ENCODE measurements at places on chromosomes 11 and 22. TPM values are rescaled to one million over a fixed set of nuclear protein-coding genes. Genes with fewer than 3 reads are reported as not detected.

Gene TYR
- not detected for total RNA-seq

Gene OR52K2
- not detected for total RNA-seq

Gene RASD2
- 1.6 TPM for total RNA-seq

Gene SCARF2
- 24.3 TPM for total RNA-seq

Gene IFITM1
- total RNA-seq: 1,883 TPM

Gene IL18
- 0.64 TPM for total RNA-seq

Gene KIRREL3
- total RNA-seq: 9.8 TPM

Gene LZTR1
- 13.0 TPM for total RNA-seq

Gene ELF5
- total RNA-seq: 0.30 TPM

Gene OR51B4
- total RNA-seq: not detected

Gene BIK
- 1.1 TPM for total RNA-seq

Gene CEP126
- total RNA-seq: 0.86 TPM

Gene DBX1
- not detected for total RNA-seq

Gene CDC45
- 32.2 TPM for total RNA-seq

Gene SERPING1
- 17.0 TPM for total RNA-seq

Gene VWA5A
- total RNA-seq: 4.3 TPM

Gene RBM14
- 53.4 TPM for total RNA-seq

Gene AASDHPPT
- 58.6 TPM for total RNA-seq

Gene SPON1
- 0.05 TPM for total RNA-seq

Gene OR52H1
- total RNA-seq: not detected

Gene LRP5
- total RNA-seq: 19.7 TPM

Gene CNTF
- 0.17 TPM for total RNA-seq

Gene PAMR1
- not detected for total RNA-seq

Gene IFITM10
- total RNA-seq: 2.7 TPM

Gene LMO2
- total RNA-seq: 0.84 TPM

Gene KCNJ11
- not detected for total RNA-seq

Gene GPR137
- 39.5 TPM for total RNA-seq

Gene AGBL2
- 1.2 TPM for total RNA-seq

Gene VWCE
- total RNA-seq: not detected

Gene PRG3
- total RNA-seq: not detected

Gene MYOD1
- total RNA-seq: 0.05 TPM

Gene CRY2
- 3.1 TPM for total RNA-seq

Gene CADM1
- 71.9 TPM for total RNA-seq

Gene BEST1
- 0.96 TPM for total RNA-seq

Gene ENDOD1
- total RNA-seq: 19.0 TPM

Gene OR8D1
- not detected for total RNA-seq

Gene KCNQ1
- total RNA-seq: not detected

Gene OR4X2
- total RNA-seq: not detected

Gene BRSK2
- not detected for total RNA-seq

Gene ANO5
- not detected for total RNA-seq

Data from M059J (cell line).